ENCODE measurements at places on chromosomes 3 and 15. TPM values are rescaled to one million over a fixed set of nuclear protein-coding genes. Genes with fewer than 3 reads are reported as not detected.

Gene REC114
- total RNA-seq: not detected

Gene COLQ
- 0.84 TPM for total RNA-seq

Gene CIDEC
- not detected for total RNA-seq

Gene PYGO1
- total RNA-seq: 0.06 TPM

Gene CLDN16
- not detected for total RNA-seq

Gene MESD
- 28.1 TPM for total RNA-seq

Gene OR4F15
- not detected for total RNA-seq

Gene RBM6
- total RNA-seq: 68.1 TPM

Gene GP5
- 0.31 TPM for total RNA-seq

Gene COL7A1
- total RNA-seq: 1.3 TPM

Gene CPLX3
- total RNA-seq: not detected

Gene ST8SIA2
- total RNA-seq: not detected

Gene GCSAM
- 4.3 TPM for total RNA-seq
